ENCODE measurements at places on chromosomes 5 and 9. TPM values are rescaled to one million over a fixed set of nuclear protein-coding genes. Genes with fewer than 3 reads are reported as not detected.

TAF11L5 gene
- not detected for total RNA-seq

SLC46A2 gene
- total RNA-seq: not detected

GRCh38 chr5:60649288-60649917 is 50.6 kb downstream of the DEPDC1B start:
- H3K36me3 ChIP-seq: peaks cover 4% of the 10 kb centered on the region
- no peaks in the 10 kb centered on the region for H3K4me1 ChIP-seq
- DNase-seq: no peak
- H3K27ac ChIP-seq: no peak overlapping the region
- no peaks in the 10 kb centered on the region for H3K27me3 ChIP-seq

DNA sequence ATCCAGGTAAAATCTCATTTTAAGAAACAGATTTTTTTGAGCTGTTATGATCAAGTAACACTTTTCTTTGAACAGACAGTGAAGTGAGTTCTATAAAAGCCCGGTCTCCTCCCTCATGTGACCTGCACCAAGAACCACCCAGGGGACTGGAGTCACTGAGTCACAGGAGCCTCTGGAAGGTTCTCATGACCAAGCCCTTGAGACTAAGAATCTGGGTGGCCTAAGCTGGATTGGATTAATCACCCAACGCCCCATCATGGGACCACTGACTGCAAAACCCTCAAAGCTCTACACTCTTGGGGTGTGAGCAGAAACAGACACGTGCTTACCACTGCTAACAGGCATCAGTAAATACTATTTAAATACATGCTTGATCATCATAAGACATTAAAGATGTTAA is 48.4 kb downstream of the SECISBP2 start:
- H3K27ac ChIP-seq: no peak overlapping the region
- DNase-seq: no peak
- H3K36me3 ChIP-seq: no peaks in the 10 kb centered on the region
- H3K27me3 ChIP-seq: no peaks in the 10 kb centered on the region
- no peak overlapping the region for H3K4me3 ChIP-seq

- peaks cover under 1% of the 10 kb centered on the region for H3K27me3 ChIP-seq
- no peak overlapping the region for H3K27ac ChIP-seq
- H3K4me3 ChIP-seq: no peak overlapping the region
- no peaks in the 10 kb centered on the region for H3K4me1 ChIP-seq
- peaks cover 40% of the 10 kb centered on the region for H3K36me3 ChIP-seq
Measured at GRCh38 chr5:173316339-173317020, 11.7 kb downstream of the STC2 start.

- no peak for DNase-seq
- H3K36me3 ChIP-seq: no peaks in the 10 kb centered on the region
- H3K27me3 ChIP-seq: peaks cover 29% of the 10 kb centered on the region
Measured at GRCh38 chr5:168408561-168409305, 77.5 kb upstream of the RARS1 start.

DNA sequence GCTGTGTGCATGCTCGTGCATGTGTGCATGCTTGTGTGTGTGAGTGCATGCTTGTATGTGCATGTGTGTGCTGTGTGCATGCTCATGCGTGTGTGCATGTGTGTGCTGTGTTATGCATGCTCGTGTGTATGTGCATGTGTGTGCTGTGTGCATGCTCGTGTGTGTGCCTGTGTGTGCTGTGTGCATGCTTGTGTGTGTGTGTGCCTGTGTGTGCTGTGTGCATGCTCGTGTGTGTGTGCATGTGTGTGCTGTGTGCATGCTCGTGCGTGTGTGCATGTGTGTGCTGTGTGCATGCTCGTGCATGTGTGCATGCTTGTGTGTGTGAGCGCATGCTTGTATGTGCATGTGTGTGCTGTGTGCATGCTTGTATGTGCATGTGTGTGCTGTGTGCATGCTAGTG is 30.3 kb upstream of the SH3PXD2B start:
- DNase-seq: no peak
- no peaks in the 10 kb centered on the region for H3K36me3 ChIP-seq
- no peaks in the 10 kb centered on the region for H3K4me1 ChIP-seq
- no peaks in the 10 kb centered on the region for H3K27me3 ChIP-seq
- no peak overlapping the region for H3K27ac ChIP-seq

All from activated T-helper 1 cell treated with anti-CD3 and anti-CD28 coated beads, Interleukin-12 subunit alpha, Interleukin-12 subunit beta, Interleukin-2, Interleukin-4 antibody, amounts not matched to agents 30 ng/mL and 10 ng/mL and 1 ng/mL, durations not matched to agents 14 hours and 24 hours and 36 hours (primary cell).